ENCODE measurements at places on chromosomes 1 and 21.

GRCh38 chr1:212518188-212519054 lies 85.7 kb downstream of the NENF start:
- peak; percentile 26 for DNase-seq

DNA sequence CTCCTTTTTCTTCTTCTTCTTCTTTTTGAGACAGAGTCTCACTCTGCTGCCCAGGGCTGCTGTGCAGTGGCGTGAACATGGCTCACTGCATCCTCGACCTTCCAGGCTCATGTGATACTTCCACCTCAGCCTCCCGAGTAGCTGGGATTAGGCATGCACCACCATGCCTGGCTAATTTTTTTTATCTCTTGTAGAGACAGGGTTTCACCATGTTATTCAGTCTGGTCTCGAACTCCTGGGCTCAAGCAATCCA lies 13.0 kb upstream of the PADI1 start:
- DNase-seq, result no peak

DNA sequence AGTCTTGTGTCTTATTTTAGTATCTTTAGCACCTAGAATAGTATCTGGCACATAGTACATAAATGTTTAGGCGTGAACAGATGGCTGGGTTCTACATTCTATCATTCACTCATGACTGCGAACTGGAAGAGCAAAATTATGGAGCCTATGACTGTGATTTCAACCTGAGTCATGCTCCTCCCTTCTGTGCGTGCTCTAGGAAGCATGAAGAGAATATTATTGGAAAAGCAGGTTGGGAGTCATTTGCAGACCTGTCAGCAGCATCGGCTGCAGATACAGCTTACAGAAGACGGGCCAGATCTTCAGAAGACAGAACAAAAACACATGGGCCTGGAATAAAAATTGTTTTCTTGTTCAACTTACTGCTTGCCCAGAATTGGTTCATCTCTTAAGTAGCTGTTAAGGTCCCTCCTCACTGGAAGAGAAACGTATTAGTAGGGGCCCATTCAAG lies 344.0 kb upstream of the USP24 start:
- no peak for DNase-seq

- DNase-seq, result peak; percentile 49
Observed at GRCh38 chr1:33349081-33349759, 28.3 kb upstream of the A3GALT2 start.

- DNase-seq, result no peak
Observed at GRCh38 chr21:46112725-46113215, 14.9 kb downstream of the COL6A2 start.

DNA sequence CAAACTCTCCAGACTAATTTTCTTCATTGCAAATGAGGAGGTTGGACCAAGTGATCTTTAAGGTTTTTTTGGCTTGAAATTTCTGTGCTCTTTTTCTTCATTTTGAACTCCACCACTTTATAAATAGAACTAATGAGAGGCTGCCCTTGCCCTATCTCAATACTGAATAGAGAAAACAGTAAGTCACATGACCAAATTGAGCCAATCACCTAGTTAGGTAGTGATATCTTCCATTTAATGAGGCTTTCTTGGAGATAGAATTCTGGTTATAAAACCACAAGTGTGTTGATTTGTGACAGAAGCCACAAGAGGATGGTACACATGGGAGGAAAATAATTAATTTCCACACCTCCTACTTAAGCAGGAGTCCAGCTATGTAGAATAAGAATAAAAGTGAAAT lies 263.4 kb upstream of the SNX7 start:
- DNase-seq, result no peak

Measured in urothelium cell line (cell line).